ENCODE measurements at places on chromosomes 2 and 18.
A peak's percentile ranks its signal among the peaks of the same experiment; 100 is the strongest.

GRCh38 chr18:805755-806110, 6.3 kb downstream of the YES1 start:
- no peak for DNase-seq

DNA sequence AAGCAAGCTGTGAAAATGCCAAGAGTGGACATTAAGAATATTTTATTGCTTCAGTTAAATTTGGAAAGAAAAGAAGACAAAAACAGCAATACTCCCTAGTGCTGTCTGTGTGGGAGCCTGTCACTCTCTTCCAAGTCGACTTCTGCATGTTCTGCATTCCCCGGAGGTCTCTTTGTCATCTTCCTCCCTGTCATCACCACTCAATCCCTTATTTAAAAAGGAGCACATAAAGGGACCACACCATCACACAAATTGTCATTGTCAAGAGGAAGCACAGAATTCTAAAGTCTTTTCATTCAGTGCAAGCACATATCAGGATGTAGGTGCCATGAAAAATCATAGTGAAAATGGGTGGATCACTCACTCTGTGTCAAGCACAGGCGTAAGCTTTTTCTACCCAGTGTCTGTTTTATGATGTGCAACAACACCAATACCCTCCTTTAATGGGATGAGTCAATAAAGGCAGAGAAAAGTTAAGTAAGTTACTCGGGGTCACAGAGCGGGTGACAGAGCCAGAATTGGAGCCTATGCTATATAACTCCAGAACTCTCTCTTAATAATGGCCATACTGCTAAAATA, 222.4 kb upstream of the HNMT start:
- no peak for DNase-seq

DNA sequence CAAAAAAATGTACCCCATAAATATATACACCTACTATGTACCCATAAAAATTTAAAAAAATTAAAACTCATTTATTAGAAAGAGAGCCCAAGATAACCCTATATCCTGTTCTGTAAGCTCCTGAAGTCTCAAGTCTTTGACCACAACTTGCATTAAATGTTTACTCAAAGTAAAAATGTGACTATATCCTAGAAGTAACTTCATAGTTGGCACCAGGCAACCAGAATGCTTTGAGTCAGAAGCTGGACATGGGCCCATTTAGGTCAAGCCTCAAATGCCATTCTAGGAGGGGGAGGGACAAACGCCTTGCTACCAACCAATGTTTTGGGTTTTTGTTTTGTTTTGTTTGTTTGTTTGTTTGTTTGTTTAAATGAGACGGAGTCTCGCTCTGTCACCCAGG, 9.3 kb upstream of the TBC1D8 start:
- DNase-seq = peak; percentile 42

GRCh38 chr2:72932045-72932740, 14.9 kb downstream of the EMX1 start:
- peak; percentile 41 for DNase-seq

DNA sequence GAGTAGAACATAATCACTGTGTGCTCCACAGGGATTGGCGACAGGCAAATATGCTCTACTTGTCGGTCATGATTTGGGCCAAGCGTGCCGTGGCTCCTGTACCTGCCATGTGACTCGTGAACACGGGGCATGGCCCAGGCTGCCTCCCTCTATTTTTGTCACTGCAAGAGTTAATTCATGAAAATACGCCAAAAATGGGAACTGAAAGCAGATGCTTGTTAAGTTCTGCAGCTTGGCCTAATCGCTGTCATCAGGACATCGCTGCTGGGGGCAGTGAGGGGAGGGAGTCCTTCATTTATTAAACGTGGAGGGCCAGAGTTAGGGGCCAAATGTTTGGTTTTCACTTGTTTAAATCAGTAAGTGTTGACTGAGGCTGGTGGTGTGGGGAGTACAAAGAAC, 177.8 kb downstream of the BCL2 start:
- DNase-seq = no peak

- DNase-seq = peak; percentile 13
Measured at GRCh38 chr2:126668254-126668653, 12.3 kb downstream of the GYPC start.

DNA sequence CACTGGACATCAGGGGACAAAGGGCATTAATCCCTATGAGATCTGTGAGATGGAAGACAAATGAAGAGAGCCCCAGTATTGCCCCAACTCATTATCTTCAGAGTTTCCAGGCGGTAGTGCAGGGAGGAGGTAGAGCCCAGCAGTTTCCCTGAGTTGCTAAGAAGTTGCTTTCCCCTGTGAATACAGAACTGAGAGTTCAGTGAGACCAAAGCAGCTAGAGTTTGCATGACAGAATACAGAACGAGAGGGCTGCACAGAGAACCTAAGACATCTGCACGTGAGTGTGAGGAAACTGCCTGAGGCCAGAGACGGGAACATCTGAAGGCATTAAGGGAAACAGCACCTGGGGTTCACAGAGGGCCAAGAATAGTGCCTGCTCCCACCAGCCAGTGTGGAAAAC, 18.1 kb upstream of the PGAP1 start:
- DNase-seq = peak; percentile 12

DNA sequence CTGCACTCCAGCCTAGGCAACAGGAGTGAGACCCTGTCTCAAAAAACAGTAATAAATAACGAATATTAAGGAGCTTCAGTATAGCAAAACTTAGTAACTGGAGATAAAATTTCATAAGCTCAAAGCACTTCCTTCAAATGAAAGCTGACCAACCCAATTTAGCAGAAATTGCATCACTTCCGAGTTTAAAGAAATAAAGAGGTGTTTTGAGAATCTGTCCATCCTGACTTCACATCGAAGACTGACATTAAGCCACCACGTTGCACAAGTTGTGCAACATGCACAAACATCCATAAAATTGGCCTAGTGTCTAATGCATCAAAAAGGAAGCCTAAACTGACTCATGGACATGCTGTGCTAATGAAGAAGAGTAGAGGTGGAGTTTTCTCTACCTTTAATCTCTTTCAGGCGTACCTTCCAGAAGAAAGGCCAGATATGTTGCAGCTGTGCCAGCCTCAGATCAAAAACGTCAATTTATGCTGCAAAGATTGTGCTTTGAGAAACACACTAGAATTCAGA, 7.7 kb upstream of the DSG3 start:
- DNase-seq = no peak

DNA sequence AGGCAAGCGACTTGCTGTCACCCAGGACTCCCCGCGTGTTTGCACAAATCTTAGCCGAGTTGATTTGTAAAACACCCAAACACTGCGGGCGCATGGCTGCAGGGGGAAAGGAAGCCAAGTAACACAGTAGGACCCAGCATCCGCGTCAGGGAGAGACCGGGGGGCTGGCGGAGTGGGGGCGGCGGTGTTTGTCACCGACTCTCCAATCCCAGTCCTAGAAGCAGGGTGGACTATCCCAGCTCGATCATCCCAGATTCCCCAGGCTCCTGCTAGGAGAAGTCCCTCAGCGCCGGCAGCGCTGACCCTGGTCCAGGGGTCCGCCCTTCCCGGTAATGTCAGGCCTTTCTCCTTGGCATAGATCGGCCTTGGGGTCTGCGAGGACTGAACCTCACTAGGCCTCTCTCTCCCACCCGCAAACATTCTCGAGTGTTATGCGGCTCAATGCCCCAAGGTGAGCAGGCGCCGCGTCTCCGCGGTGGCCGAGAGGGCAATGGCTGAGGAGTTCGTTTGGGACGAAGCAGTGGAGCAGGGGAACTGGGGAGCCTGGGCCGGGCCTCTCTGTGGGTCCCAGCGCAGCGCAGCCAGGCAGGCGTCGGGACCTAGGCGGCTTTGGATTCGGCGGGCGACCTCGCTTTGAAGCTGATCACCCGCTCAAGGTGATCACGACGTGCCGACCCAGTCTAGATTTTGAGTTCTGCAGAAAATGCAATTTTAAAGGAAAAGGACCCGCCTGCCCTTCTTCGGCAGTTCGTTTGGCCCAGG, 1.5 kb upstream of the GDF7 start:
- no peak for DNase-seq

DNA sequence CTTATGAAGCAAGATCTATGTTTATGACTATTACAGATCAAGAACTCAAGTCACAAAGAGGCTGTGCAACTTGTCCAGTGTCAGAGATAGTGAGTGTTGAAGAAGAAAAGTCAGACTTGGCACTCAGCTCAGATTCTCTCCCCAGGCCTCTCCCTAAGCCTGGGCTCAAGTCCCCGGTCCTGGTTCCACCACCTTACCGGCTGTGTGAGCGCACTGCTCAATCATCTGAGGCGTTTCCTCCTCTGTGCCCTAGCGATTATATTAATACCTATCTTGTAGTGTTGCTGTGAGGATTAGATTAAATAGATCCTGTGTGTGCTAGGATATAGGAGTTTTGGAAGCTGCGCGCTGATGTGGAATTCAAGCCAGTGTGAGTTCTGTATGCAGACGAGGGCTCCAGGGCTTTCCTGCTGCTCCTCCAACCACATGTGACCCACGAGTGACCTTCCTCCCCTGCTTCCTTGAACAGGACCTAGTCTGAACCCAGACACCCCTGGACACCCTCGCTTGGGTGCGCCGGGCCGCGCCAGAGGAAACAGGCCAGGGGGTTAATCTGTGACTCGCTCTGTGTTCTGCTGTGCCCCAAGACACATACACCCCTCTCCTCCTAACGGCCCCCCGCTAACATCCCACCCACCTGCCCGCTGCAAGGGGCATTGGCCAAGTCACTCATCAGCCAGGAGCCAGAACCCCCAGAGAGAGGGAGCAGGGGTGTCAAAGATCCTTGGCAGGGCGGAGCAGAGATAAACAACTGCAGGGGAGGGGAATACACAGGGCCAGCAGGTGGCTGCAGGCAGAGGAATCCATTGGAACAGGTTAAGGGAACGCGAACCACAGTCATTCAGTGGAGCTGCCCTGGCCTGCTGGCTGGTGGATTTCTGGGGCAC, 38.3 kb downstream of the TNS1 start:
- DNase-seq = peak; percentile 41

- DNase-seq = peak; percentile 90
Measured at GRCh38 chr2:144519934-144520731, at the start of gene ZEB2. ZEB2 (minus strand) TSS chr2:144520119; CDS start chr2:144517350, 2,769 bp downstream.

GRCh38 chr18:28963481-28963880, 786.6 kb upstream of the CDH2 start:
- no peak for DNase-seq

DNA sequence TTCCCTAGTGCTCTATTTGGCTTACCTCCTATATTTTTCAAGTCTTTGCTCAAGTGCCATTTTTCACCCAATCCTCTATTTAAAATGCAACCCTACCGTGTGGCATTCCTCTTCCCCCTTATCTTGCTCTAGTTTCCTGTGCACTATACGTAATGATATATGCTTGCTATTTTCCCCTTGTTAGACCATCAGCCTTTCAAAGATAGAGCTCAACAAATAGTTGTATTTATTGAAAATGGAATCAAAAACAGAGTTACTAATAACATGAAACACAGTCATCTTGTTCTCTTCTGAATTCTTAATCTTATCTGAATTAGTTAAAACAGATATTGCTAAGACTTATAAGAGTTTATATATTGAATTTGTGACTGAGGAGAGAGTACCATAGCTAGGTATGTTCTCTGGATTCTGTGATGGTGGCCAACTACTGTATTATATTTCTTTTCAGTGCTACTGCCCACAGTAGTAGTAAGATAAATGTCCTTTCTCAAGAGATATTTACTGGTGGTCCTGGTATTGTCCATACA, 55.3 kb downstream of the CAB39 start:
- DNase-seq = no peak

- no peak for DNase-seq
Measured at GRCh38 chr2:195959341-195959740, 109.3 kb downstream of the DNAH7 start.

GRCh38 chr2:50641633-50642032, 390.3 kb downstream of the NRXN1 start:
- no peak for DNase-seq

GRCh38 chr2:178512484-178512883, 32.2 kb downstream of the PLEKHA3 start:
- DNase-seq = peak; percentile 13

- no peak for DNase-seq
Measured at GRCh38 chr18:11586896-11587295, 22.5 kb upstream of the SLC35G4 start.

GRCh38 chr2:31739161-31739560, 158.4 kb upstream of the SRD5A2 start:
- no peak for DNase-seq

DNA sequence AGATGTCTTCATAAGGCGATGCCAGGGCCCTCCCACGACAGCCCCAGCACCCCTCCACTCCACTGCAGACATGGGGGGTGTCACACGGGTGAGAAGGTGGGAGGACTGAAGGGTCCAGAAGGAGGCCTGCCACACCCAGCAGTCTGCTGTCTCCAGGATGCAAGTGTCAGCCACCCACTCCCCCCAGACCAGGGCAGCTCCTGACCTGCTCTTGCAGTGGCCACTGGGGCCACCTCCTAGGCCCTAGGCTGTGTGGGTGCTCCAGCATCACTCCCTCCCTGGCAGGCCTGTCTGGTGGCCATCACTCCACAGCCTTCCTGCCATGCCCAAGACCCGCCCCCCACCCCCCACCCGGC, 171.0 kb downstream of the CELF4 start:
- no peak for DNase-seq

GRCh38 chr2:241608881-241609280, 28.1 kb downstream of the THAP4 start:
- no peak for DNase-seq

- peak; percentile 90 for DNase-seq
Measured at GRCh38 chr2:200408428-200409316, 101.2 kb downstream of the KCTD18 start.

DNA sequence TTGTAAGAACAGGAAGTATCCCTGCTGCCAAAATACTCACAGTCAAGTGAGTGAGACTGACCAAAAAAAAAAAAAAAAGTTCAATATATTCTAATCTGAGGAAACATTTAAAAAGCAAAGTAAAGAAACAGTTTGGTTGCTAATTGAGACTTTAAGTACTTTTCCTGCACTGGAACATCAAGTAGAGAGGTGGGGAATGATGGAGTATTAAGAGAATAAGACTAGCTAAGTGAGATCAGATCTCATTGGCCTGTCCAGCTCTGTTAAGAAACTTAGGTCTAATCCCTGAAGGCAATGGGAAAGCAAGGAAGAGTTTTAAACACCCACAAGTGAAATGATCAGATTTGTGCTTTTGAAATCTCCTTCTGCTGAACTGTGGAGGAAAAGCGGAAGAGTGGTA, 27.8 kb upstream of the MAP4K3 start:
- DNase-seq = no peak

DNA sequence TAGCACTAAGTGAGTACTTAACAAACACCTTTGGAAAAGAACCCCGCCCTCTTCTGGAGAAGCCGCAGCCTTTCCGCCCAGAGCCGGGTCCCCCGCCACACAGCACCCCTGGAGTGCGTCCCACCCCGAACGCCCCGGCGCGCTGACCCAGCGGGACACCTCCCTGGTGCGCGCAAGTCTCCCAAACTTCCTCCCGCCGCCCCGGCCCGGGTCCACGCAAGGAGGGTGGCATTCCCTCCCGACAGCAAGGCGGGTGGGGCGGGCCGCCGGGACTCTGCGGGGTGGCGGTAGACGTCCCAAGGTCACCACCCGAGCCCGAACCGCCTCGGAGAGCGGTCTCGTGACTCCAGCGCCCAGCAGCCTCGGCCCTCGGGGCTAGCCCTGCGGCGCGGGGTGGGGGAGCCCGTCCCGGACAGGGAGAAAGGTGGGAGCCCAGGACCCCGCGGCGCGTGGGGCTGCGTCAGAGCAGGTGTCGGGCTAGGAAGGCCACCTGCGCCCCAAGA, 598 bp downstream of the CCDC93 start:
- peak; percentile 36 for DNase-seq

Data from choroid plexus epithelial cell (primary cell).